ENCODE measurements at places on chromosomes 3 and 15. TPM values are rescaled to one million over a fixed set of nuclear protein-coding genes. Genes with fewer than 3 reads are reported as not detected.

The ROPN1 gene
- total RNA-seq = not detected

The ST3GAL6 gene
- 25.1 TPM for total RNA-seq

- DNase-seq = no peak
Measured at GRCh38 chr15:45371546-45371945, 6.8 kb downstream of the GATM start.

The LMCD1 gene
- total RNA-seq = 68.7 TPM

DNA sequence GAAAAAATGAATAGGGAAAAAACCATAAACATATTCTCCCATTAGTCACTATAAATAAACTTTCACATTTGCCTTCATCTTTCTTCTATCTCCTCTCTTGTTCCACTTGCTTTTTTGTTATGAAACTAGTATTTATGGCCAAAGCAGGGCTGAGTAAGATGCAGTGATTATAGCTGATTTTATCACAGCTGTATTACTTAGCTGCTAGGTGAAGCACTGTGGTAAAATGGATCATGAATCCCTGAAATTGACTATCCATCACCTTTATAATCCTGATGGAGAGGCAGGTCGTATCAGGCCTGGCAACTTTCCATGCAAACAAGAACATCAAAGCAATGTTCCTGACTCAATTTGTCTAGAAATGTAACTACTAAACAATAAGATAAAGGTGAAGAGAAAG, 471.6 kb downstream of the TUSC7 start:
- DNase-seq = no peak

DNA sequence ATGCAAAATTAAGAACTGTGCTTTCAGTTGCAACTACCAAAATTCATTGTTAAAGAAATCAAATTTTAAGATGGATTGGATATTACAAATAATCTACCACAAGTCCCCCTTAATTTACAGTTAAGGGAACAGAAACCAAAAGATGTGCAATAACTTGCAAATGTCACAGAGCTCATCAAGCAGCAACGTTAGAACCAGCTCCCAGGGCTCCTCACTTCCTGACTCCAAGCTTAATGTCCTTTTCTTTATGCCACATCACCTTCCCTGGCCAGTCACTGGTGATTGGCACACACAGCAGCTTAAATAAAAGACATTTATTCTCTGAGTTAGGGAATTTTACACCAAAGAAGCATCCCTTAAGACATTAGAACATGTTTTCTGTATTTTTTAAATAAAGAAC, 159.7 kb downstream of the RSL24D1 start:
- no peak for DNase-seq

The LINGO1 gene
- total RNA-seq = 5.3 TPM

The SLC28A1 gene
- 0.45 TPM for total RNA-seq

DNA sequence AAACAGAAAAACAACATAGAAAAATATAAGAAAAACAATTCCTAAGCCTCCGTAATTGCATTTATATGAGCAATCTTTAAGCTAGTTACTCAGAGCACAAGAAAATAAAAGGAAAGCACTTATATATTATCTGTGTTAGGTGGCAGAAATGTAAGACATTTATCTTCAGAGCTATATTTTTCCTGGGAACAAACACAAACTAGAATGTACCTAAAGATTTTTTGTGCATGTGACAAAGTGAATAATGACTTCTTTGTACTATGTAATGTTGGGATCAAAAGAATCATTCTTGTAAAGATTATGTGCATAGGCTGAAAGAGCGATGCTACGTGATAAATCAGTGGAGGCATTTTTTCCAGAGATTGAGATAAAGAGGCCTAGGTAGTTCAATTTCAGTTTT, 111.3 kb upstream of the GMNC start:
- no peak for DNase-seq

The MORC1 gene
- total RNA-seq = not detected

- no peak for DNase-seq
Measured at GRCh38 chr3:177281292-177282118, 84.2 kb upstream of the TBL1XR1 start.

DNA sequence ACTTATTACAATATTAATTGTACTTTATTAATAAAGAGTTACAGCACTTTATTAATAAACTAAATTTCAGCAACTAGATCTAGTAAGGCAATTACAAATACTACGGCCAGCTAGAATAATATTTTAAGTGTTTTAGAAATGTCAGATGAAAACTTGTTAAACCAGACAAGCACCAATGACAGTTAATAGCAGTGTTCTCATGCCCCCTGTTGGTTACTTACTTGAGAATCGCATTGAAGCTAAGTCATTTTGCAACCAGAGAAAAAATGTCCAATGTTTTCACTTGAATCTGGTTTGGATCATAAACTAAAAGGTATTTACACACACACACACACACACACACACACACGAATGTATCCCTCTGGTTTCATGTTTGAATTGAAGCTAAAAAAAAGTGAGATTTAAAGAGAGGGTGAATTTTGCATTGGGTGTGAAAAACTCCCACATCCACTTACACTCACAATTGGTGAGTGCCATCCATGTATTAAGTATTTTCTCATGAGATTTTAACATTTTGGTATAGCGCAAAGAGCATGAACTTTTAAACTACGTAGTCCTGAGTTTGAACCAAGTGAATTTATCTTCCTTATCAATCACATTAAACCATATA, 347.7 kb downstream of the ZBBX start:
- no peak for DNase-seq

GRCh38 chr15:74482661-74483060, 21.7 kb upstream of the UBL7 start:
- no peak for DNase-seq

DNA sequence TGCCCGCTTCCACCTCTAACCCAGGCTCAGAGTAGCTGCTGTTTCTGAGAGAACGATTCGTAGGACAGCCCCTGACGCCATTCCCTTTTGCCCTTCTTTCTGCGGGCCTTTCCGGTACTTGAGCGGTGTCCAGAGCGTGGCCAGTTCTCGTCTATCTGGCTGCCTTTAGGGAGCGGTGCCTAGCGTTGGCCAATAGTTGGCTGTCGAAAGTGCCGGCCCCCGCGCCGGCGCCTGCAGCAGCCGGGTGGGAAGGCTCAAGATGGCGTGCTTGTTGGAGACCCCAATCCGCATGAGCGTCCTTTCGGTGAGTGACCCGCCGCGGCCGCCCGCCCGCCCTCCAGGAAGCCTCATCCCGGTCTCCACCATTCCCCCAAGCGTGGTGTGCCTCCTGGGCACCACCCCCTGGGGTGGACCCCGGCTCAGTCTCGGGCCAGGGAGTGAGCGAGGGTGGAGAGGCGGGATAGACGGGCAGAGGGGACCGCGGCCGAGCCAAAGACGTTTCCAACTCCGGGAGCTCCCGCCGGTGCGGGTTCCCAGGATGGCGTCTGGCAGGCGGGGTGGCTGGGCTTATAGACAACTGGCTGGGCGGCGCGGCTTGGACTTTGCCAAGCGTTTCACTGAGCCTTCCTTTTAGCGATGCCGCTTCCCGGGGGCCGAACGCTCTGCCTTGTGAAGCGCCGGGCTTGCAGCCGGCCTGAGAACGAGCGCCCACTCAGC, at the start of gene ARMC8:
ARMC8 (plus strand) TSS at position 6 of the 717 bp plus-strand sequence; CDS start at position 260, 254 bp downstream.
- DNase-seq = peak; percentile 75

- DNase-seq = no peak
Measured at GRCh38 chr3:182487143-182487542, 306.2 kb upstream of the ATP11B start.

- DNase-seq = peak; percentile 72
Measured at GRCh38 chr3:44584646-44585501, at the start of gene ZNF660. Gene ZNF660 (plus strand): TSS chr3:44584964. CDS start chr3:44594194, 9,230 bp downstream.

GRCh38 chr3:128942161-128942952, 51.5 kb downstream of the CFAP92 start:
- no peak for DNase-seq

DNA sequence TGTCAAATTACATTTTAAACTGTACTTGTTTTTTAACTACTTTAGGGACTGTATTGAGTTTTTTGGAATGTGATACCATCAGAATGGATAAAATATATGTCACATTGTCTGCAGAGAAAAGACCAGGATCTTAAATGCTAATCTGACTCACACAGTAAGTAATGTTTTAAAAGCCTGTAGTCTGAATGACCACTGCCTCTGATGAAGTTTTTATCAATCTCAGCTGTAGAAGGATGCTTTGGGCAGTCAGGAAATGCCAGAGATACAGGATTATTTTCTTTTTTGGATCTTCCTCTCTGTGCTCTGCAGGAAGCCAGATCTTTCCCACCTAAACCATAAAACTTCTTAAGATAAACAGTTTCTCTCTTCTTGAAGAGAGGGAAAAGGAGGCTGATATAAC, 73.1 kb upstream of the PRTG start:
- DNase-seq = no peak

DNA sequence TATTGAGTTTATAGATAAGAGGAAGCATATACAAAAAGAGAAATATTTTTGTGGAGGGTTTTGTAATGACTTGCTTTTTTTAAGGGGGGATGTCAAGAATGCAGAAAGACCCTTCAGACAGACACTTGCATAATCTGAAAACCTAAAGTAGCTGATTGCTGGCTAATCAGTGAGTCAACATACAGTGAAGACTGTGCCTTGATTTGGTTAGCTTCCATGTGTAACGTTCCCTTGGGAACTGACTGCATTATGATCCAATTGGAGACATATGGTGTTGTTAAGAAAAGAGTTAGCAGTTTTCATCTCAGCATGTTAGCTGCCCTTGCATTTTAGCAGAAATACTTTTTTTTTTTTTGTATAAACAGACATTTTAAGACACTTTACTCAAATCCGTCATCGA, 483.2 kb downstream of the RBMS3 start:
- DNase-seq = no peak

DNA sequence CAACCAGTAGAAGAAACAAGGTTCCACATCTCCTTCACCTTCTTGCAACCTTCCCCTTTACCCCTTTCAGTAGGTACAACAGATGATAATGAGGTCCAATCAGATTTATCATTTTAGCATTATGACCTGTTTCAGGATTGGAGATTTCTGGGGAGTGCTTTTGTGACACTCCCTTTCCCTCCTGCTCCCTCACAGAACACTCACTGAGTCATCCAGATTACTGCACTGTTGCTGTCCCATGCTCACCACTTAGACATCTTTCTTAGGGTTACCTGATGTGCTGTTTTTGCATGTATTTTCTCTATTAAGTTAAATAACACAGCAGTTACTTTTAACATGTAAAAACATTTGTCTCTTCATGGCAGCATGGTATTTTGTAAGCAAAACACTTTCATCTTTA, 118.5 kb downstream of the MFSD1 start:
- DNase-seq = no peak

DNA sequence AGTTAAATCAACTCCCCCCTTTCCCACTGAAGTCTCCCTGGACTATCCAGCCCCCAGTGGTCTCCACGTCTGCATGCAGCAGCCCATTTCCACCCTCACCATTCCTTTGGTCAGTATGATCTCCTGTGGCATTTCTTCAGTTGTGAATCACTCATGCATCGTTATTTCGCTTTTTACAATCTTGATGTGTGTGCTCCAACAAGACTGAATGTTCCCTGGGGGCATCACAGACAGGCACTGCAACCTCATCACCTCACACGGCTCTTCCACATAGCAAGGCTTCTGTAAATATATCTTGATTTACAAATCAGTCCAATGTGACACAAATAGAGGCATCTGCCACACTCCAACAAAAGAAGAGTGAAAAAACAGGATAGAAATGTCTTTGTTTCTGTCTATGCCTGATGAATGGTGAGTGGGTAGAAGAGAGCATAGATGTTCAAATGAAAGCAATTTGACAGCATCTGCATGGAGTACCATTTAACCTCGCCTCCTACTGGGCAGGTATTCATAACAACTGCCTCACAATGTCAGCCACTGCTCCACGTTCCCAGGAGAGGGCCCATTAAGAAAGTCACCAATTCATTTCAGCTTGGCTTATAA, 5.2 kb downstream of the HEG1 start:
- no peak for DNase-seq

The LEKR1 gene
- 1.9 TPM for total RNA-seq

DNA sequence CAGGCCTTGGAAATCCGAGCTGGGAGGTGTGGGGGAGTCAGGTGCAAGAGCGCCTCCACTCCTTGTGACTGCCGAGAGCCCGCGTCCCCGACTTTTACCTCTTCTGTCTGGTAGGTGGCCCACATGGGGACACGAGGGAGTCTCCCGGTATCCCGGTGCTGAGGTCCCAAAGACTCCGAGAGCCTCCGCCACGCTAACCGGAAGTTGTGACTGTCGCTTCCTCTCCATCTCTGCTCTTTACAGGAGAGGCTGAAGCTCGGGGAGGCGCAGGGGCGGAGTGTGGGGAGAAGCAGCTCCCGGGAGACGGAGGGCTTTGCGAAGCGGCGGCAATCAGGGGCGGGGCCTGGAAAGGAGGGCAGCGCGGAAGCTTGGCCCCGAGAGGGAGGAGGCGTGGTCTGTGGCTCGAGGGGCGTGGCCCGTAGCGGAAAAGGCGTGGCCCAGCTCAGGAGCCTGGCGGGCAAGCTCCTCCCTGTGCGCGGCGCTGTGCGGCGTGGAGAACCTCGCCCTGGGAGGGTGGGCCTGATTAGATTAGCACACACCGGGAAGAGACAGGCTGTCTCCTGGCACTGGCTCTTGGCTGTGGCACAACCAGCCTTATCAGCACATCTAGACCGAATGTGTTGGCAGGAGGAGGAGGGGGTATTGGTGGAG, 143.9 kb downstream of the GABRB3 start:
- peak; percentile 67 for DNase-seq

The FEZF2 gene
- total RNA-seq = not detected

- no peak for DNase-seq
Measured at GRCh38 chr3:107765524-107765923, 242.8 kb downstream of the BBX start.

- no peak for DNase-seq
Measured at GRCh38 chr3:88758676-88759075, 348.7 kb upstream of the EPHA3 start.

GRCh38 chr3:123068601-123069381, 2.0 kb downstream of the PDIA5 start:
- DNase-seq = no peak

The ITPKA gene
- total RNA-seq = not detected

DNA sequence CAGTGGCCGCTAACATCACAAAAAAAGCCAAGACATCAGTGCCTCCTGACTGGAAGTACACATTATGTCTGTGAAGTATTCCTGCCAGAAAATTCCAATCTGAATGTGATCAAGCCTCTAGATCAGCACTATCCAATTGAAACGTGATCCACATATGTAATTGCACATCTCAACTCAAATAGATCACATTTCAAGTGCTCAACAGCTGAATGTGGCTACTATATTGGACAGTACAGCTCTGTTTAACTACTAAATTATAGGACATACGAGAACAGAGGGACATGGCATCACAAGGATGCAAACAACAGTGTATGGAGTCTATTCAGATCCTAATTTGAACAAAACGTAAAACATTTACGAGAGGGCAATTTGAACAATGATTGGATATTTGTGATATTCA, 542 bp upstream of the UBAP1L start:
- no peak for DNase-seq

GRCh38 chr3:15064299-15064834, 748 bp downstream of the MRPS25 start:
- no peak for DNase-seq

DNA sequence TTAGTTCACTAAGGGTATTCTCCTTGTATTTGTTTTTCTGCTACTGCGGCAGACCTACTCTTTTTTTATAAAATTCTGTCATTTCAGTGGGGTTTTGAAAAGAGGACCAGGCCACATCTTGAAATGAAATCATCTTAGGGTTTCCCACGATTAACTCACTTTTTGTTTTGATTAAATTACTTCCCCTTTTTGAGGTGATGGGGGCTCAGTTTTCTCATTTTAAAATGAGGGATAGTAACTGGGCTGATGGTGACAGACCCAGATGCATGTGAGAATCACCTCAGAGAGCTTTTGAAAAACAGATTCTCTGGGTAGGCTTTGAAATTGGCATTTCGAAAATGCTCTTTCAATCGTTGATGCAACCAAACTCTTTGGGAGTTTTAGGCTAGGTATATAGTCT, 24.2 kb downstream of the UBE2Q2 start:
- no peak for DNase-seq

GRCh38 chr3:72312339-72312738, 527.4 kb upstream of the PROK2 start:
- no peak for DNase-seq

Data from sciatic nerve (tissue), 2 donors.